CD8-positive, alpha-beta T cell (primary cell): ENCODE measurements at places on chromosomes 7 and 10.

DNA sequence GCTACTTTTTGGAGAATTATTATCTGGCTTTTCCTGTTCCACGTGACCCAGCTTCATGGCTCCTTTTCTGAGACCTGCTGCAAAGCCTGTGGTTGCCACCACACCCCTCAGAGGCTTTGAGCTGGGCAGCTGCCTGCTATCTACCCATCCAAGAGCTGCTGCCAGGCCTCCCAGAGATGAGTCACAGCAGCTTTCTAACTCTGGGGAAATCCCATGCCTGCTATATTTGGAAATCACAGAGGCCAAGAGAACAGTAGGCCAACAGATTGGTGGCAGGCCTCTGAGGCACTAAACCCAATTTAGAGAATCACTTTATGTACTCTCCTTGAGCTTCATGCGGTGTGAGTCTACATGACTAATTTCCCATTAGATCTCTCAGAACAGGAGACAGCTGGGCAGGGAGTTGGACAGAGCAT, 35.2 kb downstream of the SGCE start:
- DNase-seq = no peak

GRCh38 chr10:110822712-110823311, 48.9 kb upstream of the PDCD4 start:
- DNase-seq = no peak

GRCh38 chr10:92213049-92213448, 77.8 kb downstream of the CPEB3 start:
- no peak for DNase-seq

GRCh38 chr7:101588131-101588935, 40.8 kb downstream of the MYL10 start:
- no peak for DNase-seq

DNA sequence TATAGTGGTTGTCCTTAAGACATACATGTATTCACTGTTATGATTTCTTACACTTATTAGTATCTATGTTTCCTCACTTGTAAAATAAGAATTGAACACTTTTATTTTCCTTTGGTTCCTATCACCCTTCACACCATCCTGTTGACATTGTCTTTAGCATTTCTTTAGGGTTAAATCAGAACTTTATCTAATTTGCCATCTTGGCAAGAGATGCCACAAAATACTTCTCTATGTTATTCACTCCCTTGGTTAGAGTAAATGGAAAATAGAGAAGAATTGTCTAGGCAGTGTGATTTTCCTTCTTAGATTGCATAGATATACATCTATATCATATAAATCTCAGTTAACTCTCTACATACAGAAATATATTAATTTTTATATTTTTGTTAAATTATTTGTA, 204.7 kb downstream of the SEMA3D start:
- DNase-seq = no peak

DNA sequence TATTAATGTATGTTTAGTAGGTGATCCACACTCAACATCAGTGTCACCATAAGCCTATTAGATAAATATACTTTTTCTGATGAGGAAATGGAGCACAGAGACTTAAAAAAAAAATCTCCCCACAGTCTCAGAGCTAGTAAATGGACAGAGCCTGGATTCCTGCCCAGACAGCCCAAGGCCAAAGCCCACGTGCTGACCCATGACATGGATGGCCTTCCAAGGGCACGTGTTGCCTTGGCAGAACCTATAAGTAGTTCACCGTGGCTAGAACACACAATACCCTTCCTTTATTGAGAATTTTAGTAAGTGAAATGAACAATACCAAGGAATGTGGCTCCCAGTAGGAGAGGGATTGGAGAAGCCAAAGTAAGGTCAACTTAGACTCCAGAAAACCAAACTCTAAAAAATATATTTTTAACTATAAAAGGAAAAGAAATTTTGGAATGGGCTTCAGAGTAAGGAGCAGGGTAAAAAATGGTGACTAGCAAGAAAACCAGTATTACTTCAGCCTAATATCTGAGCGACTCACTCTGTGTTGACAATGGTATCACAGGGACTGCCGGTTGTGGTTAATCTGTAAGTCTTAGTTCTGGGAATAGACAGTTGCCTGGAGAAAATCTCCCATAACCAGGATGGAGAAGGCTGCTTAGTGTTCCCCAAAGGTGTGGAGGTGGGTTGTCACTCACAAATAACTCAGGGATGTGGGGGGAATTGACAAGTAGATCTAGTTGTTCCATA, 223.0 kb downstream of the SORCS1 start:
- no peak for DNase-seq

DNA sequence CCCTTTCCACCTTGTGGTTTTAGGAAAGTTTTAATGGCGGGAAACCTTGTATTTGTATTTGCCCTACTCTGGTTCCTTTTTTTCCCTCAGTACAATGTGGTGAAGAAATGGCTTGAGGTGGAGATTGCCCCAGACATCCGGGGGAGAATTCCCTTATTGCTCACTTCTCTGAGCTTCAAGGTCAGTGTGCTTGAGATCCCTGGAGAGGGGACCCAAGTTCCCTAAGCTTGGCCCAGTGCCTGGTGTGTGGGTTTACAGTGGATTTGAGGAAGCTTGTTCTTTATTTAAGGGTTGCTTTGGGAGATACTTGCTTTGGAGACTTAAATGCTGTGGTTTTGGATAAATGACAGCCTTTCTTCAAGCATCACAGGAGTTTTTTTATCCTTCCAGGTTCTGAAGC, 18.3 kb downstream of the CALHM2 start:
- no peak for DNase-seq

- DNase-seq = no peak
Measured at GRCh38 chr7:117872561-117873309, 506 bp downstream of the CTTNBP2 start.

DNA sequence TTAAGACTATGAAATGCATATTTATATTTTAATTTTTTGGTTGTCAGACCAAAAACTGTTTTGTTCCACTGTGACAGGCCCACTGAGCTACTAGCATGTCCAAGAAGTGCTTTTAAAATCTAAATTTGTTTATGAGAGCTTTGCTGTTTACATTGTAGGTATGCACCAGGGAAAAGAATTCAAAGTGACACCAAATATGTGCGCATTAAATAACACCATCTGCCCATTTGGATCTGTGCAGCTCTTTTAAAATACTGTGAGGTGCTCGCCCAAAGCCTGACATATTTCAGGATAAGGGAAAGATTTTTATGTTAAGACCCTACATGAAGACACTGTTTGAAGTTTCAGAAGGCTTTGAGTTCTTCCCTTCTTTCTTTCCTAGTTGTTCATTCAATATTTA, 162.9 kb downstream of the ST7 start:
- DNase-seq = no peak

- DNase-seq = no peak
Measured at GRCh38 chr7:151377406-151377805, 32.4 kb downstream of the WDR86 start.

DNA sequence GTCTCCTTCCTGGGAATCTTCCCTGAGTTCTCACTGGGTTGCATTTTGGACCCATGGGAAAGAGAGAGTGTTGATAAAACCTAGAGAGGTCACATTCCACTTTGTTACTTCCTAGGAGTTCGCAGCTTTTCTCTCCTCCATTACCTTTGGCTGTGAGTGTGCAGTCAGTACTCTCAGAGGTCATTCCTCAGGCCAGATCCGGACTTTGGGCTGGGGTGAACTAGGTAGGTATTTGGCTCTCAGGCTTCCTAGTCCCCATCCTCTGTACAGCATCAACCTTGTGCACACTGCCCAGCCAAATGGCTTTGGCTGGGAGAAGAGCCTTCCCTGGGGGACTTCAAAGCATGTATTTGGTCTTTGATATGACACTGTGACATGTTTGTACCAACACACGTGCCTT, 508.1 kb downstream of the LRMDA start:
- no peak for DNase-seq

DNA sequence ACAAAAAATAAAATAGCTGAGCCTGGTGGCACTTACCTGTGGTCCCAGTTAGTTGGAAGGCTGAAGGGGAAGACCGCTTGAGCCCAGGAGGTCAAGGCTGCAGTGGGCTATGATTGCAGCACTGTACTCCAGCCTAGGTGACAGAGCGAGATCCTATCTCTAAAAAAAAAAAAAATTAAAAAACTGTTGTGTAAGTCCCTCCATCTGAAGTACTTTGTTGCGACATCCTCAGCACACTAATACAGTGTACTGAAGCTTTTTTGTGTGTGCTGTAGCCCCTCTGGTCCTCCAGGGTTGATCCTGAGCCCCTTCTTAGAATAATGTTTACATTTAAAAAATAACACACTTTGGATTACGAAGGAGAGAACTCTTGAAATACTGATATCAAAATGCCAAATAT, 71.3 kb downstream of the PFKFB3 start:
- no peak for DNase-seq

GRCh38 chr7:56291-56913, 136.0 kb upstream of the FAM20C start:
- DNase-seq = no peak

DNA sequence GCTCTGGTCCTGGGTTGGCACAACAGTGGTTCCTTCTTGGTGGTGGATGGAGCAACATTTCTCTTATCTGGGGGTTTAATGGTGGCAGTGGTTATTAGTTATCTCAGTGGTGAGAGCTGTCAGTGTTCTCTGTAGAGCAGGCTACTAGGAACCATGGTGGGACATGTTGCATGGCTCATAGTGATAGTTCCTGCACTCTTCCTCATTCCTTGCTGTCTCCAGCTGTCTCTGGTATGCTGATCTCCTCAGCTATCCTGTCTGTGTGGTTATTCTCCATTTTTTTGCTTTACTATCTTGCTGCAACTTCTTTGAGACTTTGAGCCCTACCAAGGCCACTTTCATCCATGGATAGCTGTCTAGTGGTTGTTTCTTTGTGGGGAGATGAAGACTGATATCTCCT, 44.0 kb downstream of the CCDC7 start:
- no peak for DNase-seq
